ELF-1 (cell line): ENCODE measurements at places on chromosomes 7 and 10.

DNA sequence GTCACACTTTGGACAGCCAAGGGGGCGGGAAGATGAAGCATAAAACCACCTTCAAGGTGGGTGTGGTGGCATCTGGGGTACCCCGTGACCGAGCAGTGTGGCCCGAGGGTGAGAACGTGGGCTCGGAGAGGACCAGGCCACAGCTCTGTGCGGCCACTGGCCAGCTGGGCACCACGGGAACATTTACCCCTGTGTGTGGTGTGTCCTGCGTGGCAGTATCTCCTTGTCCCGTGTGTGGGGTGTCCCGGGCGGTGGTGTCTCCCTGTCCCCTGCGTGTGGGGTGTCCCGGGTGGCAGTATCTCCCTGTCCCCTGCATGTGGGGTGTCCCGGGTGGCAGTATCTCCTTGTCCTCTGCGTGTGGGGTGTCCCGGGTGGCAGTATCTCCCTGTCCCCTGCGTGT is 570.3 kb downstream of the DNAJB6 start:
- no peak for DNase-seq

GRCh38 chr7:13945670-13946069 is 43.8 kb downstream of the ETV1 start:
- no peak for DNase-seq

- DNase-seq: no peak
These were observed 24.2 kb downstream of the LYZL1 start for GRCh38 chr10:29313071-29313470.

- no peak for DNase-seq
These were observed 23.2 kb downstream of the NKX2-3 start for GRCh38 chr10:99555825-99556523.

DNA sequence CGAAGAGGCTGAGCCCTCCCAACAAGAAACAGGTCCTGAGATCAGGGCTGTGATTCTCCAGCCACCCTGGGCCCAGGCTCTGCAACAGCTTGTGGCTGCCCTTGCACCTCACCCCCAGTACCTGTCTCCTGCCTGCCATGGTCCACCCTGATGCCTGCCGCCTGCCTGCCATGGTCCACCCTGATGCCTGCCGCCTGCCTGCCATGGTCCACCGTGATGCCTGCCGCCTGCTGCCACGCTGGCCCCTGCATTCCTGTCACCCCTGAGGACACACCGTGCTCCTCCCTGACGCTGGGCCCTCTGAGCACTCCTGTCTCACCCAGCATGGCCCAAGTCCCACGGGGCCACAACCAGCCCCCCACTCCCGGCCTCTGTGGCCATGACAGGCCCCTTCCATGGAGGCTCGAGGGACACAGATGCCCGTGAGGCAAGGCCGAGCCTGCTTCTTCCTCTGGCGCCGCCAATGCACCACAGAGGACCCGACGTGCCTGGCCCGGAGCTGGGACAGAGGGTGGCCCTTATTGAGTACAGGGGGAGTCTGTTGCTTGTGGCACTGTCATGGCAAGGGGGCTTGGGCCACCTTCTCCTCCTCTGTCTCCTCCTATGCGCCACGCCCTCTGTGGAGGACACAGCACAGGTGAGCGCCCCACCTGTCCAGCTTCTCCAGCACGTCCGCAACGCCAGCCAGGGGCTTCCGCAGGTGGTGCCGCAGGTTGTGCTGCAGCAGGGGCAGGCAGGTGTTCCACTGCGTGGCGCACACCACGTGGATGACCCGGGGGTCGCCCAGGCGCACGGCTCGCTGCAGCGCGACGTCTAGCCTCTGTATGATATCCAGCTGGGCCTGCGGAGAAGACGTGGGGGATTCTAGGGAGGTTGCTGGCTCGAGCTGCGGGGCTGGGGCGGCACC is 18.1 kb downstream of the CFAP46 start:
- no peak for DNase-seq

DNA sequence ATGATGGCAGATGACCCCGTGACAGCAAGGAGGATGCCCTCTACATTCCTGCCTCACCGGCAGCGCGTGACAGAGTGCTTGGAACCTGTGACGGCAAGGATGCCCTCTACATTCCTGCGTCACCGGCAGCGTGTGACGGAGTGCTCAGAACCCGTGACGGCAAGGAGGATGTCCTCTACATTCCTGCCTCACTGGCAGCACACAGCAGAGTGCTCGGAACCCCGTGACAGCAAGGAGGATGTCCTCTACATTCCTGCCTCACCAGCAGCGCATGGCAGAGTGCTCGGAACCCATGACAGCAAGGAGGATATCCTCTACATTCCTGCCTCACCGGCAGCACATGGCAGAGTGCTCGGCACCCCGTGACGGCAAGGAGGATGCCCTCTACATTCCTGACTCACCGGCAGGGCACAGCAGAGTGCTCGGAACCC is 231.0 kb downstream of the DIP2C start:
- DNase-seq: no peak

GRCh38 chr10:126496771-126497545 is 108.7 kb upstream of the ADAM12 start:
- no peak for DNase-seq

DNA sequence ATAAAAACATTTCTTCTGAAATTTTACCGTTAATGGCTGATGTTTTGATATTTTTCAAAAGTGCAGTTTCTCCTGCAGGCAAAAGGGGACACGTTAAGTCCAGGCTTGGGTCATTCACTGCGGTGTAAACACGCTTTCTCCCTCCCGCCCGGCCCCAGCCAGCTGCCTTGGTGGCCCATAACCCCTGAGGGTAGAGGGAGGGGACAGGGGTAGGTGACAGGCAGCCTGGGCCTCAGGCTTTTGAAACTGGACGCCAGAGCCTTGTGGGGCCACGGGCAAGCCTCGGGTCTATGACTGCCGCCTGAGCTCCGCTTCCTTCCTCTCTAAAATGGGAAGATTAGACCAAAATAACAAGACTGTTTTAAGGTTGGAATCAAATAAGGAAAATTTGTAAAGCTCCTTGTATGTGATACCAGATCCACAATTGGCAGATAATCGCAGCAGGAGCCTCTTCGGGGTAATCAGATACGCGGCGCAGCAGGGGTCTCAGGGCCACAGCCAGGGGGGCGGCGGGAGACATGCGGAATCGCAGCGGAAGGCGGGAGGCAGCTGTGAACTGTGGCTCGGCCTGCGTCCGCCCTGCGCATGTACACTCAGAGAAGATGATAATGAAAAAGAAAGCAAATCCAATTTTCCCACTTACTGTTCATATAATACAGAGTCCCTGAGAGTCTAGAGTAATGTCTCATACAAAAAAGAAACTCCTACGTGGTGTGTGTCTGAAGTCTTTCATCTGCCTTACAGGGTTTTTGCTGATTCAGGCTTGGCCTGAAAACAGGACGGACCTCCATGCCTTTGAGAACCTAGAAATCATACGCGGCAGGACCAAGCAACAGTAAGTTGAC is 138.3 kb downstream of the EGFR start:
- peak; percentile 91 for DNase-seq

GRCh38 chr7:84339306-84339705 is 144.7 kb upstream of the SEMA3A start:
- DNase-seq: no peak

GRCh38 chr10:132384618-132385388 is 12.2 kb upstream of the PWWP2B start:
- no peak for DNase-seq
